ENCODE measurements at places on chromosomes 5 and 9.

GRCh38 chr9:19785230-19785629, 3.6 kb downstream of the SLC24A2 start:
- no peak for DNase-seq

DNA sequence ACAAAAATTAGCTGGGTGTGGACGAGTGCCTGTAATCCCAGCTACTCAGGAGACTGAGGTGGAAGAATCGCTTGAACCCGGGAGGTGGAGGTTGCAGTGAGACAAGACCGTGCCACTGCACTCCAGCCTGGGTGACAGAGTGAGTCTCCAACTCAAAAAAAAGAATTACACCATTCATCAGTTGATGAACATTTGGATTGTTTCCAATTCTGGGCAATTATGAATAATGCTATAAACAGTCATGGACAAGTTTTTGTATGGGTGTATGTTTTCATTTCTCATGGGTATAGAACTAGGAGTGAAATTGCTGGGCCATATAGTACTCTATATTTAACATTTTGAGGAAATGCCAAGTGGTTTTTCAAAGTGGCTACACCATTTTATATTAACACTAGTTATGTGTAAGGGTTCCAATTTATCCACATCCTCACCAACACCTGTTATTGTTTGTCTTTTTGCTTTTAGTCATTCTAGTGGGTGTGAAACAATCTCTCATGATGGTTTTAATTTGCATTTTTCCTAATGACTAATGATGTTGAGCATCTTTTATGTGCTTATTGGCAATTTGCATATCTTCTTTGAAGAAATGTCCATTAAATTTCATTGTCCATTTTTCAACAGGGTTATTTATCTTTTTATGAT, 9.0 kb upstream of the CCDC125 start:
- DNase-seq, result no peak

DNA sequence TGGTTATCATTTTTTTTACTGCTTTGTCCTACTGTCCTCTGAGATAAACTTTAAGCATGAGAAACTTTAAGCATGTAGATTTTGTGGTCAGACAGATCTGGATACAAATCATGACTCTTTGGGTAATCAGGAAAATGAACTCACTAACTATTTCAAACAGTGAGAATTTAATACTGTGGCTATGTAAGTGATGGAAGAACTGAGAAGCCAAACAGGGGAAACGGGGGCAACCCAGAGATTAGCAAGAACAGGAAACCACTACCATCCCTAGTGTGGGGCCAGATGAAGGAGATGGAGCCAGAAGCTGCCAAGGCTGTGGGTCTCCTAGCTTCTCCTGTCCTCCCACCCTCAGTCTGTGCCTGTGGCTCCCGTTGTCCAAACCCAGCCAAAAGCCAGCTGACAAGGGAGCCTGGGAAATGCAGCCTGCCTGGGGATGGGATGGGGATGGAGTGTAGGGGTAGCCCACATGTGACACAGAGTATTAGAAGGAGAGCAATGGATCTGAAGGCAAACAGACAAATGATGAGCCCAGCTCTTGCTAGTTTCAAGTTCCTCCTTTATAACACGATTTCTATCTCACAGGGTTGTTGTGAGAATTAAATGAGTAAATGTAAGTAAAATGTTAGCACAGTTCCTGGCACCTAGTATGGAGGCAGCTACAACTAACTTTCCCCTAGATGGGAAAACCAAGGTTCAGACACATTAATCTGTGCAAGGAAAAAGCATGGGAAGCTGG, 27.7 kb upstream of the CDC23 start:
- DNase-seq, result no peak

DNA sequence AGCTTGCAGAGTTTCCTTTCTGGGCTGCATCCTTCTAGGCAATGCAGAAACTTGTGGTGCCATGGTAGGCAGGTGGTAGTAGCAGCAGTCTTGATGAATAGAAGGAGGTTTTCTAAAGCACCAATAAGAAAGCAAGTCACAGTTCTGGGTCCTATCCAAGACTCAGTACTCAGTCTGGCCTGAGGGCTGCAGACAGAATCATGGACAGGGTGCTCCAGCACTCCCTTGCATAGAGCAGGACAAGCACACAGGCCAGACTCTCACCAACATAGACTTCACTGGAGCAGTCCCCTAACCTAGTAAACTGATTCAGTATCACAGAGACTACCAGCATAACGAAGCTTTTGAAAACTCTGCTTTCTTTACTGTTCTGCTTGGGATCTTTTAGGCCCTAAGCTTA, 134.0 kb upstream of the RUSC2 start:
- no peak for DNase-seq

- DNase-seq, result no peak
Observed at GRCh38 chr9:113547501-113547900, 84.0 kb downstream of the RGS3 start.

- DNase-seq, result no peak
Observed at GRCh38 chr9:134049772-134050588, 17.8 kb downstream of the BRD3 start.

DNA sequence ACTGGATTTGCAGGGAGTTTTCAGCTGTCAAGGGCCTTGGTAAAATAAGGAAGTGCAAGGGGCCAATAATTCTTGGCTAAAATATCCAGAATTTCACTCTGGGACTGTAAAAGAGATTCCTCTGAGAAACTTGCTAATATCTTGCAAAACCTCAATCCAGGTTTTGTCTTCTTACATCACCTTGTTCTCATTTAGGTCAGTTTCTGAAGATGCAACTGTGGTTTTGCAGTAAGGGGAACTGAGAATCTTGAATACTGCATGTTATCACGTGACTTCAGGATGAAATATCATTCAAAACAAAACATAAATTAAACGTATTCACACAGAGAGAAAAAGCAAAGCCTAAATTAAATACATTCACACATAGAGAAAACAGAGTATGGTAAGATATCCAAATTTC, 35.0 kb upstream of the RIC1 start:
- no peak for DNase-seq

GRCh38 chr5:160271396-160271795, 41.0 kb downstream of the CCNJL start:
- no peak for DNase-seq

GRCh38 chr5:100546001-100546400, 10.8 kb downstream of the FAM174A start:
- no peak for DNase-seq

- no peak for DNase-seq
Observed at GRCh38 chr5:153780876-153781705, 257.6 kb downstream of the FAM114A2 start.

GRCh38 chr5:31916327-31916726, 257.8 kb downstream of the GOLPH3 start:
- no peak for DNase-seq

GRCh38 chr5:55356896-55357295, 49.1 kb downstream of the MTREX start:
- DNase-seq, result no peak

DNA sequence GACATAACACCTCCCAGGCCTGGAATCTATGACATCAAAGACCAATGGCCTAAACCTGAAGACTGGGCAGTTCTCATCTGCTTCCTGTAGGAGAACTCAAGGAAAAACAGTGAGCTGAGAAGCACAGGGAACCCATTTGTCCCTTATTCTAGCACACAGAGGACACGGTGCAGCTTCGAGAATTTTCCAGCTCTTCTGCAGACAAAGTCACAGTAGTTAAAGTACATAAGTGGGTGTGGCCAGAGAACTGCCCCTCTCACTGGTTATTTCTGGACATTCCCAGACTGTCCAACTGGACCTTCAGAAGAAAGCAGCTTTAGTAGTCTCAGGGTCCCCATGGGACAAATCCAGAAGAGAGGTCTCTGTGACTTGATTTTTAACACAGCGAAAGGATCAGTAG, 114.6 kb downstream of the KLHL3 start:
- no peak for DNase-seq

GRCh38 chr9:132369421-132369820, 14.6 kb upstream of the SETX start:
- DNase-seq, result no peak

- no peak for DNase-seq
Observed at GRCh38 chr9:130981002-130981755, 27.8 kb upstream of the LAMC3 start.

- no peak for DNase-seq
Observed at GRCh38 chr5:121793791-121794190, 57.9 kb upstream of the FTMT start.

- DNase-seq, result no peak
Observed at GRCh38 chr9:129630967-129631673, 5.2 kb downstream of the NTMT1 start.

DNA sequence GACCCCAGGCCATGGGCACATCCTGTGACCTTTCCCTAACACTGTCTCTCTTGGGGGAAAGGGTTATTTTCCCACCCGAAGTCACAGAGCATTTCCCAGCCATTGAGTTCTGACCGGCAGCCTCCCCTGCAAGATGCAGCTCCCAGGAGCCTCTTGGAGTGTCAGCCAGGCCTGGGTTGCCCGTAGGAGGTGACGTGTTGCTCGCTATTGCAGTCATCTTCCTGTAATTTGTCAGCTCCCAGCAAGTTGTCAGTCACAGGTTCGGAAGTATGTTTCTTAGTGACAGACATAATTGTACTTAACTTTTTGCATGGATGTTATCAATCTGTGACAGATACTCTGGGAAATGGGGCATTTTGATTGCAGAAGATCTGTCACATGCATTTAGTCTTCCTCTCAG, 74.5 kb downstream of the MVB12B start:
- no peak for DNase-seq

GRCh38 chr5:78649211-78649695, 681 bp upstream of the LHFPL2 start:
- DNase-seq, result no peak

DNA sequence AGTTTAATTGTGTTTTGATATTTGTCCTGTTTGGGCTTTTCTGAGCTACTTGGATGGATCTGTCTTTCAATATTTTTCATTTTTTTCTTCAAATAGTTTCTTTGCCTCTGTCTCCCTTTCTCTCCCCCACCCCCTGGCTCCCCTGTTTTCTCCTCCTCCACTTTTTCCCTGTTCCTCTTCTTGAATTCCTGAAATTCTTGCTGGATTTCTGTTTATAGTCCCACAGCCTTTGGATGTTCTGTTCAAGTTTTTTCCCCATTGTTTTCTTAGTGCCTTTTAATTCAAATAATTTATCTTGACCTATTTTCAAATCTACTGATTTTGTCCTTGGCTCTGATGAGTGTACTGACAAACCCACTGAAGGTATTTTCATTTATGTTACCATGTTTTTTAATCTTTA, 113.0 kb downstream of the VPS13A start:
- DNase-seq, result no peak

GRCh38 chr9:90950600-90950999, 149.0 kb downstream of the SYK start:
- no peak for DNase-seq

DNA sequence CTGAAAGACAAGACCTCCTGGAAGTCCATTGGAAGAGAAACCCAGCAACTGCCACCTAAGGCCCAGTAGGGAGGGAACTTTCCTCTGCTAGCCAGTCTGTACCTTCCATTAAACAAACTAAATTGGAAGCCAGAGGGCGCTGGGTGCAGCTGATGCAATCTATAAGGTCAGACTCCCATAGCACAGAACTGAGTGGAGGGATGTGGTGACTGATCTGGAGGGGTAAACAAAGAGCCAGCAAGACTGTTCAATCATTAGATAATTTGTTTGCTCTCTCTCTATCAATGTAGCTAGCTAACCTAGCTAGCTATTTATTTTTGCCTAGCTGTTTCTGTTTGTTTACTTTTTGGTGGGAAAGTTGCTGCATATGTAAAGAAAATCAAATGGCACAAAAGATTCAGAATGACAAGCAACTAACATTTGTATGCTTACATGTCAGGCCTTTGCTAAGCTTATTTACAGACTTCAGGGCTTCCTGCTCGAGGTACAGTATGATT, 291.8 kb upstream of the DAB2 start:
- no peak for DNase-seq

- no peak for DNase-seq
Observed at GRCh38 chr5:173853370-173854131, 34.6 kb upstream of the CPEB4 start.

- DNase-seq, result no peak
Observed at GRCh38 chr5:53130266-53130665, 20.7 kb upstream of the MOCS2 start.

DNA sequence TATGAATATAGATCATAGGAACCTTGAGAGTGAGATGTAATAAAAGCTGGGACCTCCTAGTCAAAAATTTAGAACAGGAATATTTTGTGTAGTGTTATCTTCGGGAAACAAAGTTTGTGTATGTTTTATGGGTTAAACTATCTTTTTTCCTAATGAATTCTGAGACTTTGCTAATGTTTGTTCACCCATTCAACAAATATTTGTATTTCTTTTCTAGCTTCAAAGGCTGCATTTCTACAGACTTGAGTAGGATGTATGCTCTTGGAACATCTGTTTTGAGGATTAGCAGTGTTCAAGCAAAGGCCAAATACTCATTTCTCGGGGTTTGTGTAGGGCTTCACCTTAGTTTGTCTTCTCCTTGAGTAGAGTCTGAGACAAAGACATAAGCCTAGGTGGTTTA, 16.2 kb downstream of the NDUFS4 start:
- no peak for DNase-seq

- DNase-seq, result no peak
Observed at GRCh38 chr5:103454770-103455169, 107.8 kb downstream of the NUDT12 start.

DNA sequence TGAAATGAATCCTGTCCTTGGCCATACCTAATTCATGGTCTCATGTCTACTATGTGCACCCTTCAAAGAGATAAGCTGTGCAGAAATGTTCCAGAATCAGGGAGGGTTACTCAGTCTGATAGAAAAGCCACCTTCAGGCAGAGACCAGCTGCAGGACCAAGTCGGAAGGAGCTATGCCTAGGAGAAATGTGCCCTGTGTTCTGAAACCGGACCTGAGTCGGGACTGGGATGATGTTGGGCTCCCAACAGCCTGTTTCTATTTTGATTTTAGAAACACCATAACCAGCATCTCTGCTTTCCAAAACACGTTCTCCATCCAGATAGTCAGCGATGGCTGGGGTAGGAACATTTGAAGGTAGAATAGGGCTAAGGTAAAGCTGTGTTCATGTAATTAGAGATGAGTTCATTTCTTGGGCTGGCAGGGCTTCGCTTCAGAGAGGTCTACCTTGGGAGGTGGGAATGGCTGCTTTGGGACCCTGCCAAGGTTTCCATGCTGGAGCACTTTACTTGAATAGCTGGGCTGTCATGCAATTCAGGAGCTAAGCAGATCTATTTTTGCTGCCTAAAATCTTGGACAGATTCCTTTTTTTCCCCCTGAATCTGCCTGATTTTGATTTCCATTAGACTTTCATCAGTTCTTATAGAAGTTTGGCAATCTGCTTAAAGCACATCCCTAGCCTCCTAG, 2.8 kb downstream of the ADCY2 start:
- DNase-seq, result no peak

GRCh38 chr5:150294551-150295071, 5.0 kb upstream of the CAMK2A start:
- no peak for DNase-seq

DNA sequence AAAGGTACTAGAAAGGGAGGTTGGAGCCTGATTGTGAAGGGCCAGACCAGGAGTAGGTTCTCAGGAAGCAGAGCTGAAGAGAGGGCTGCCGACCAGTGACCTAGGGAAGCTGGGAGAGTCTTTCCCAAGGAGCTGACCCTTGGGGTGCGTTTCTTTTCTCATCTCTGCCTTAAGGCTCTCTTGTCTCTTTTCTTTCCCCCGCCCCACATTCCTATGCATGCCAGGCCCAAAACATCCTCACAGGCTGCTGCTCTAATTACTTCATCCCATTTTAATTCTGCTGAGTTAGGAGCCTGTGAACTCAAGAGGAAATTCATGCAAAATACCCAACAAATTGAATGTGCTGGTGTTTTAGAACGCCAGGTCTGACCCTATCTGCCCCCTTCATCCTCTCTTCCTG, 46.9 kb upstream of the HSPA9 start:
- no peak for DNase-seq

- no peak for DNase-seq
Observed at GRCh38 chr5:100595152-100595811, 60.1 kb downstream of the FAM174A start.
